ENCODE measurements at places on chromosomes 3 and 15.

GRCh38 chr3:143363276-143363675, 243.7 kb downstream of the CHST2 start:
- no peak for DNase-seq

DNA sequence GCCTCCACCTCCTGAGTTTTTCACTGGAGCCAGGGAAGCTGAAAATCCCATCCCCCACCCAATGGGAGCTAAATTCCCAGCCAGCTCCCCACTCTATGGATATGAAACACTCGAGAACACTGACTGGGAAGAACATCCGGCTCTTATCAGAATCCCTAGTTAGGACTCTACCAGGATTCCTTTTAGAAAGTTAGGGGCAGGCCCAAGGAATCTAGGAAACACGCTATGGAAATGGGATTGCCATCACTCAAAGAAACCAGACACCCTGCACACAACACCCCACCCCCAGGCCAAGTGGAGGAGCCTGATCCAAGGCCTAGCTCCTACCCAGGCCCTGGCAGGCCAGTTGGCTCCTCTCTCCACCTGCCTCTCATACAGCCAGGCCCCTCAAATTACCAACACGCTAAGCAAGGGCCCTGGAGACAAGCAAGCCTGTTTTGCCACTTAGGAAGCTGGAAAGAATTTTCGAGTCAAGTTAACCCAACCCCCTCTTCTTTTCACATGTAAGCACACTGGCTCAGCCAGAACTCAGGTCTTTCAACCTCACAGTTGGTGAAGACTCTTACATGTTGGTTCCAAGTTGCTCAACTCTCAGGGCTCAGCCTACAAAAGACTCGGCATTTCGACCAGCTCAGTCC, 75.5 kb downstream of the RBPMS2 start:
- no peak for DNase-seq

DNA sequence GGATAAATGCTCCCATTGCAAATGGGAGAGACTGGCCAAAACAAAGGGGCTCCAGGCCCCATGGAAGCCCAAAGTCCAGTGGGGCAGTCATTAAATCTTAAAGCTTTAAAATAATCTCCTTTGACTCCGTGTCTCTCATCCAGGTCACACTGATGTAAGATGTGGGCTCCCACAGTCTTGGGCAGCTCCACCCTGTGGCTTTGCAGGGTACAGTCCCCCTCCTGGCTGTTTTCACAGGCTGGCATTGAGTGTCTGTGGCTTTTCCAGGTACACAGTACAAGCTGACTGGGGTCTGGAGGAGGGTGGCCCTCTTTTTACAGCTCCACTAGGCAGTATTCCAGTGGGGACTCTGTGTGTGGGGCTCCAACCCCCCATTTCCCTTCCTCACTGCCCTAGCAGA, 45.9 kb downstream of the NIPA2 start:
- DNase-seq = peak; percentile 43

GRCh38 chr3:181755959-181756358, 44.2 kb downstream of the SOX2 start:
- no peak for DNase-seq

- DNase-seq = no peak
These were observed 26.3 kb downstream of the ESYT3 start for GRCh38 chr3:138460536-138461205.

- DNase-seq = no peak
These were observed 133.0 kb downstream of the LRRK1 start for GRCh38 chr15:101052031-101052620.

- DNase-seq = no peak
These were observed 104.2 kb upstream of the CLSTN2 start for GRCh38 chr3:139830817-139831216.

Measured in OCI-LY7 (cell line).